ENCODE measurements at places on chromosomes 7 and 10. TPM values are rescaled to one million over a fixed set of nuclear protein-coding genes. Genes with fewer than 3 reads are reported as not detected.

DNA sequence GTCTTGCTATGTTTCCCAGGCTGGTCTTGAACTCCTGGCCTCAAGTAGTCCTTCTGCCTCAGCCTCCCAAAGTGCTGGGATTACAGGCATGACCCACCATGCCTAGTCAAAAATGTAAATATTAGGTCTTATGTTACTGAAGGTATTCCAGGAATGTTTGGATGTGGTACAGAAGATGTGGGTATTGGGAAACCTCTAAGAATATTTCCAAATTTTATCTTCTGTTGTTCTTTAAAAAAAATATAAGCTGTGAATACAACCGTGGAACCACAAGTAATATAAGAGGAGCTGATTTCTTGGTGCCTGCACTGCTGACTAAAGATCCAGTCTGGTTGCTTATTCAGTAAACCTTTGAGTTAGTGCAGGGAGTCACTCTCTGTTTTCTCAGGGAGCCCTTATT, 178.3 kb downstream of the AUTS2 start:
- DNase-seq, result peak; percentile 38

DNA sequence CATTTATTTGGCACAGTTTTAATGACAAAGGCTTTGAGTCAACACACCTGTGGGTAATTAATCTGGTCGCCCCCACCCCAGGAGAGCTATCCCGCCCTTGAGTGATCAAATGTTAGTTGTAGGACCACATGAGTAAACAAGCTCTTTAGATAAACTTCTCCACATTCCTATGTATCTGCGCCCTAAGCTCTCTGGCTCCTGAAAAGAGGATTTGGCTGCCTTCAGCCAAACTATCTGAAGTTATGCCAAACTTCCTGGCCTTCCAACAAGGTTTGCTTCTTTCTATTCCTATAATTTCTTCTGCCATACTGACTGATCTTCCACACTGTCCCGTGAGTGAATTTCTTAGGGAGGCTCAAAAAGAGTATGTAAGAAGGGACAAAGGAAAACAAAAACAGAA, 134.2 kb downstream of the RALA start:
- no peak for DNase-seq

Gene MACC1
- polyA plus RNA-seq, result 0.03 TPM

DNA sequence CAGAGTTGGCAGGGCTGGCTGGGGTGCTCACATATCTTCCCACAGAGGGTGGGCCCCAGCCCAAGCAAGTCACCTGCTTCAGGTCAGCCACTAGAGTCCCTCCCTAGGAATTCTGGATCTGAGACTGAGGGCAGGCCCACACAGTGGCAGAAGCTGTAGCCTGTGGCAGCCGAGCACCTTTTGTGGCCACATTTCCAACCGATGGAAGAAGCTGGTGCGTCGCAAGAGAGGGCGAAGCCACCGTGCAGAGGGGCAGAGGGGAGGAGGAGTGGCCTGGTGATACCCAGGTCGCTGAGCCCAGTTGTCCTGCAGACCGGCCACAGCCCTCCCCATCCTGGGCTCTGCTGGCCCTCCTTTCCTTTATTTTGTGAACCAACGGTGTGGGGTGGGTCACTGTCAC, 5.3 kb downstream of the POLM start:
- no peak for DNase-seq

GRCh38 chr7:84324136-84324630, 129.6 kb upstream of the SEMA3A start:
- DNase-seq, result no peak

Gene FZD1
- 4.0 TPM for polyA plus RNA-seq

GRCh38 chr7:71657386-71657785, 525.4 kb downstream of the GALNT17 start:
- no peak for DNase-seq

DNA sequence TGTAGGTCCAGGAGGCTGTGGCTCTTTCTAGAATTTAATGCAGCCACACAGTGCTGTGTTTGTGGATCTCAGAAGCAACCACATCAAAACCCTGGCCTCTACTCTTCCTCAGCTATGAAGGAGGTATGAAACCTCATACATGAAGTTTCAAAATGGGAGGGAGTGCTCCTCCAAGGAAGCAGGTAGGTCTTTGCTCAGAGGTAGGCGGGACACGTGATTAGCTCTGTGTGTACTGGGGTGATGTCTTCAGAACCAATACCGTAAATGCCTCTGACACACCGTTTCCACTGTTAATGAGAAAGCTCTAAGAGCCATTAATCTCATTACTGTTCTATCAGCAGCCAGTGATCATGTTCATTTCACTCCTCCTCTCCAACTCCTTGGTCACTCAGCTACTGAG, 126.1 kb downstream of the PLXNA4 start:
- DNase-seq, result no peak

Data from GM23248 (cell line).